ENCODE measurements at places on chromosomes 2 and 18. TPM values are rescaled to one million over a fixed set of nuclear protein-coding genes. Genes with fewer than 3 reads are reported as not detected.

- no peak for DNase-seq
Observed at GRCh38 chr2:221612161-221612560, 40.1 kb upstream of the EPHA4 start.

DSG1 gene
- total RNA-seq, result not detected

- no peak for DNase-seq
Observed at GRCh38 chr2:77034445-77034844, 487.7 kb downstream of the LRRTM4 start.

DNA sequence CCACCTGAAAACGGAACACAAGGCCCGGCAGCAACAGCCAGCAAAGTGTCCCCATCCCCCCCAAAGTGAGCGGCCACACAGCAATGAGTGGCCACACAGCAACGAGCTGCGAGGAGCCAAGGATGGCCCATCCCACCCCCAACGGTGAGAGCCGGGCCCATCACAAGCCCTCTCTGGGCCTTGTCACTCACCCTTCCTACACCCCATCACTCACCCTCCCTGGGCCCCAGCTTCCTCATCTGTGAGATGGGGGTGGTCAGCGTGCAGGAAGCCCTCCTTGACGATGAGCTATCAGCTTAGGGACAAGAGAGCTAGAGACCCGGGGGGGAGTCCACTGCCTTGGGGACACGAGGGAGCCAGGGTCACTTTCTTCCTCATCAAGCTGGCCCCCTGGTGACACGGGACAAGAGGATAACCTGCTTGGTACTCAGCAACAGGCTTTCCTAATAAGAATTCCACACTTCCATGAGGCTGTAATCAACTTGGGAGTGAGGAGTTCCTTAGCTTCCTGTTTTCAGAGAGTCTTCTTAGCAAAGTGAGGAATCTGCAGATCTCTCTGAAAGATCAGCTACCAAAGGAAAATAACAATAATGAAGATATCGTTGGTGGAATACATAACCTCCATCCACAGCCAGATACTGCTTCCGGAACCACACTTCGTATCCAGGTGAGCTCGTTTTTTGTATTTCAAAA is 92.8 kb downstream of the HDAC4 start:
- no peak for DNase-seq

GALR1 gene
- total RNA-seq, result not detected

FAM117B gene
- 11.1 TPM for total RNA-seq
